Left kidney (tissue), 8 donors: ENCODE measurements at places on chromosomes 13 and 19. TPM values are rescaled to one million over a fixed set of nuclear protein-coding genes. Genes with fewer than 3 reads are reported as not detected.

The C19orf81 gene
- polyA plus RNA-seq: 1.00 TPM

The LILRA2 gene
- 0.40 TPM for polyA plus RNA-seq

The CEACAM3 gene
- not detected for polyA plus RNA-seq

The CEACAM19 gene
- 22.7 TPM for polyA plus RNA-seq

The GPR183 gene
- polyA plus RNA-seq: 2.3 TPM

The UBE2L5 gene
- 0.91 TPM for polyA plus RNA-seq

The ZNF8 gene
- polyA plus RNA-seq: 11.4 TPM

The NLRP5 gene
- not detected for polyA plus RNA-seq
